Naive thymus-derived CD8-positive, alpha-beta T cell (primary cell): ENCODE measurements at places on chromosomes 3 and 15.

GRCh38 chr3:98613616-98614015, 20.2 kb upstream of the CPOX start:
- DNase-seq, result no peak

- no peak for DNase-seq
These were observed 86.0 kb downstream of the IQCH start for GRCh38 chr15:67340630-67341029.

DNA sequence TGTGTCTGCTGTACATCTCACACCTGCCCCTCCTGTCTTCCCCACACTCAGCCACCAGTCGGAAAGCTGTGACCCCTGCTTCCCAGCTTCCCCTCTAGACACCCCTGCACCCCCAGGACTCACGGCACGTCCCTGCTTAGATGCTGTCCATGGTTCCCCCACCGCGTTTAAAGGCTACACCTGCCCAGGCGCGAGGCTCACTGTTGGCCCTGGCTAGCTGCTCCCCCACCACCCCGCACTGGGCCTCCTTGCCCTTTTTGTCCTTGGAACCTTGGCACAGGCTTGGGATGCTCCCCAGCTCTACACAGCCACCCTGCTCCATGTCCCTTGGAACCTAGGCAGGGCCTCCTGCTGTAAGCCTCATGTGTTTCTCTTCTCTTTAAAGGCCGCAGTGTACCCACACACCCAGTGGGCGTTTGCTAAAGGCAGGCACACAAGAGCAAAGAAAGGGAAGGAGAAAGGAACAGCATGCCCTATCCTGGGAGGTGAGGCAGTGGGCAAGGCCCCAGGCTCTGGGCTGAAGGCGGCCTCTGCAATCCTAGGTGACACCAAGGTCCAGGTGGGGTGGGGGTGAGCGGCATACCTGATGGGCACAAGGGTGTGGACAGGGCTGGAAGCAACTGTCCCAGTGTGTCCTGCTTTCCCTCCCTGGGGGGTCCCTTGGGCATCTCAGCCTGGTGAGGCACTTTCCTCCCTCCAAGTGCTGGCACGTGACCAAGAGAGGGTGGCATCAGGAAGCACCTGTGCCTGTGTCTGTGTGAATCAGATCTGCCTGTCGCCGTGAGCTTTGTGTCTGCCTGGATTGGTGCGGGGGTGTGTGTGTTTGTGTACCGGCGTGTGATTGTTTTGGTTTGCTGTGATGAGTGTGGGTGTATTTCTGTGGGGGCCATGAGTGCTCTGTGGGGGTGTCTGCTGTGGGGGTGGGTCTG, 54.4 kb downstream of the TPRA1 start:
- no peak for DNase-seq

DNA sequence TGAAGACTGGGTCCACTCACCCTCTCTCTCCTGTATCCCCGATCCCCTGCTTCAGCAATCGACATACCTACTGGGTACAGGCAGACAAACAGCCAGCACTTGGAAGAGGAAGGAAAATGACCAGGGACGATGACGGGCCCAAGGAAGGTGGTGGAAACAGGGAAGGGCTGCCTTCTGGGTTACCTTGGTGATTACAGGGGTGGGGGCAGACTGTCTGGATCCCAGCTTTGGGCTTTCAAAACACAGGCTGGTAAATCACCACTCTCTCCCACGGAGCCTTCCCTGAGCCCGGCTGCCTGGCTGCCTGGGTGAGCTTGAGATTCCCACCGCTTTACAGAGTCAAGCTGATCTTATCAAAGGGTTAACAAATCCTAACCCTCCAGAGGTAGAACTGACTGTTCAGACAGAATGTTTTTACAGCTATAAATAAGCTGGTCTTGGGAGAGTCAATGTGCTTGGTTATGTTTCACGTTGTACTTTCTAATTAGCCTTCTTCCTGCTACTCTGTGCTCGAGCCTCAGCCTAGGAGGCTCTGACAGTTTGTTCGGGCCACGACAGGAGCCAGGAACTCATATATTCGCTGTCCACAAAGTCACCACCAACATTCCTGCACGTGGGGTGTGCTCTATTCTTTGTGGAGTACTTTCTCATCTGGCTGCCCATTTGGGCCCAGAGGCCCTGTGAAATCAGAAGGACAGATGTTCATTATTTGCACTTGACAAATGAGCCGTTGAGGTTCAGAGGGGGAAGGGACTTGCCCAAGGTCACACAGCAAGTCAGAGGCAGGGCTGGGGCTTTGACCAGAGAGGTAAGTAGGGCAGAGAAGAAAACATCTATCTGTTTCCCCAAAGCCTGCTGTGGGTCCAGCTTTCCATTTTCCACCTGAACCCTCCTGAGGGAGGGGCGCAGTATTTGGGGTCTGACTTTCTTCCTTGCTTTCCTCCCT, 63.5 kb downstream of the FEM1B start:
- no peak for DNase-seq

GRCh38 chr15:98025237-98025636, 64.7 kb downstream of the ARRDC4 start:
- DNase-seq, result no peak

DNA sequence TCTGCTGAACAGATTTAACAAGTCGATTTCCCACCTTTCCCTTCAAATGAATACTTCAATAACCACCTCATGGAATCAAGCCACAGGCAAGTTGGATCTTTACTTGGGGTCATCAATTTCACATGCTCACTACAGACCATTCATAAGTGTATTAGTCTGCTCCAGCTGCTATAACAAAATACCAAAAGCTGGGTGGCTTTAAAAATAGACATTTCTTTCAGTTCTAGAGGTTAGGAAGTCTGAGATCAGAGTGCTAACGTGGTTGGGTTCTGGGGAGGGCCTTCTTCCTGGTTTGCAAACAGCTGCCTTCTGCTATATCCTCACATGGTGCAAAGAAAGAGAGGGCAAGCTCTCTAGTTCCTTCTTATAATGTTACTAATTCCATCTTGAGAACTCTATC, 5.1 kb downstream of the GPR176 start:
- no peak for DNase-seq

DNA sequence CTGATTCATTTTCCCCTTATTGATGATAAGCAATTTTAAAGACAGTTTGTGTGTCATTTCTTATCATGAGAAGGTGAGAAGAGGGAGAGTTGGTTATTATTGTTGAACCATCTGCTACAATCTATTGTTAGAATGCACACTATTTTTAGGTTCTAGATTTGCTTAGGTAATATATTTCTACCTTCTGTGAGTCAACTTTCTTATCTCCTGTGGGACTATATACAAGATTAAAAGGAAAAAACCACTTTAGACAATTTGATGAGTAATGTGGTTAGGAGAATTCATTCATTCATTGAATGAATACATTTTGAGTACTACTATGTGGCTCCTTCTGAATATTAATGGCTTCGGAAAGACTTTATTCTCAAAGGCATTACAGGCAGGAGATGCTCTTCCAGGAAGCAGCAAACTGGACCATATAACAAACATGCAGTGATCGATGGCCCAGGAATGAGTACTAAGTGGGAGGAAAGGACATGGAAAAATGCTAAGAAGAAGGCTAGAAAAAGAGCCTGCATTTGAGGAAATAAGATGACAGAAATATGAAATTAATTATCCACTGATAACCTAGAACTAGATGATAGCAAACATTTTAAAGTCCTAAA, 22.4 kb downstream of the SPTSSB start:
- no peak for DNase-seq

DNA sequence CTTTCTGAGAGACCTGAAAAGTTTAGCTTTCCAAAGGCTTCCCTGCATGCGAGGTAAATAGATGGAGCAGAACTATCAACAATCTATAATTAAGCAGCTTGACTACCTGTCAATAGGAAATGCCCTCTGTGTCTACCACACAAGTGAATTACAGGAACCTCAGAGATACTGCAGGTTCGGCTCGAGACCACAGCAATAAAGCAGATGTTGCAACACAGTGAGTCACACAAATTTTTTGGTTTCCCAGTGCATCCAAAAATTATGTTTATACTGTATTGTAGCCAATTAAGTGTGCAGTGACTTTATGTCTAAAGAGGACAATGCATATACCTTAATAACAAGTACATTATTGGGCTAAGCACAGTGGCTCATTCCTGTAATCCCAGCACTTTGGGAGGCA, 252.0 kb downstream of the UBE2E2 start:
- no peak for DNase-seq

DNA sequence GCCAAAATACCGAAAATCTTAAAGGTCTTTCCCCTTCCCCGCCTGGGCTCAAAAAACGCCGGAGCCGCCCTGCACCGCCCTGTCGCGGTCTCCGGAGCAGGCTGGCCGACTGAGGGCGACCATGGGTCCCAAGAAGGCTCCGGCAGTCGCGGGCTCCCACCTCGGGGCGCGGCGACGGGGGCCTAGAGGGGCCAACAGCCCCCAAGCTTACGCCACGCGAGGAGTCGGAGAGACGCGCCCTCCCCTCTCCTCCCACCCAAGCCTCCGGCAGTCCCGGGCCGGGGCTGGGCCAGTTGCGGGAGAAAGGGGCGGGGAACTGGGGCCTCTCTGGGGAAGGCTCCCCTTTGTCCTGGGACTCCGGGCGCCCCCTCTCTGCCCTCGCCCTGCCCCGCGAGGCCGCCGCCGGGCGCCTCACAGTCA, 69.2 kb downstream of the GOLGA8B start:
- no peak for DNase-seq
